ENCODE measurements at places on chromosomes 2 and 18.

DNA sequence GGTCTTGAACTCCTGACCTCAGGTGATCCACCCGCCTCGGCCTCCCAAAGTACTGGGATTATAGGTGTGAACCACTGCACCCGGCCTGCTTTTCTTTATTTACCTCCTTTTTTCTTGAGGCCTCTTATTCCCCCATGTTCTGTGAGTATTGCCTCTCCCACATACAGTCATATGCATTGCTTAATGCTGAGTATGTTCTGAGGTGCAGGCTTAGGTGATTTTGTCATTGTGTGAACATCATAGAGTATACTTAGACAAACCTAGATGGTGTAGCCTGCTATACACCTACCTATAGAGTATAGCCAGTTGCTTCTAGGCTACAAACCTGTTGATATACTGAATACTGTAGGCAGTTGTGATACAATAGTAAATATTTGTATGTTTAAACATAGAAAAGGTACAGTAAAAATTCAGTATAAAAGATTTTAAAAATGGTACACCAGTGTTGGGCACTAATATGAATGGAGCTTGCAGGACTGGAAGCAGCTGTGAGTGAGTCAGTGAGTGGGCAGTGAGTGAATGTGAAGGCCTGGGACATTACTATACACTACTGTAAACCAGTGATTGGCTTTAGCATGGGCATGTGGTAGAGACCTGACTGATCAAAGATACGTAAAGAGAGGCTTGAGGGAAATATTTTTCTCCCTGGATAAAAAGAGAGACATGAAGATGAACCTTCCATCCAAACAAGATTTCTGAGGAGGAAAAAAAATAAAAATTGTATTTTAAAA, 17.6 kb downstream of the SLC39A10 start:
- DNase-seq: no peak

- no peak for DNase-seq
These were observed 367.4 kb downstream of the NCKAP5 start for GRCh38 chr2:133200684-133201421.

GRCh38 chr2:1446301-1446700, 33.0 kb downstream of the TPO start:
- no peak for DNase-seq

GRCh38 chr2:107002735-107003134, 116.8 kb upstream of the ST6GAL2 start:
- DNase-seq: no peak

DNA sequence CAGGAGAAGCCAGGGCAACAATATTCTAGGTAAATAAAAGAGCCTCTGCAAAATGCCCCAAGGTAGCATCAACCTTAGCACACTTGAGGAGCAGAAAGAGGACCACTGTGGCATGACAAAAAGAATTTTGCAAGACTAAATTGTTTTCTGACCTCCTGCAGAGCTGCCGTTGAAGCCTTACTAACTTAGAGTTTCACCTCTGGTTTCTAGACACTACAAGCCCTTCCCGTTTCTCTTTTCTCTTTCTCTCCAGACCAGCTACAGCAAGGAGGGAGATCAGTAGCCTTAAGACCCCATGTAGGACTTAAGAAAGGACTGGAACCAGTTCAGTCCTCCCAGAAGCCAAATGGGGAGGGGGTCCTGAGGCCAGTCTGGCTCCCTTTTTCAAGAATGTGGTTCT, 73.3 kb upstream of the SP3 start:
- no peak for DNase-seq

- DNase-seq: no peak
These were observed 99.5 kb downstream of the RBMS1 start for GRCh38 chr2:160394153-160394552.

DNA sequence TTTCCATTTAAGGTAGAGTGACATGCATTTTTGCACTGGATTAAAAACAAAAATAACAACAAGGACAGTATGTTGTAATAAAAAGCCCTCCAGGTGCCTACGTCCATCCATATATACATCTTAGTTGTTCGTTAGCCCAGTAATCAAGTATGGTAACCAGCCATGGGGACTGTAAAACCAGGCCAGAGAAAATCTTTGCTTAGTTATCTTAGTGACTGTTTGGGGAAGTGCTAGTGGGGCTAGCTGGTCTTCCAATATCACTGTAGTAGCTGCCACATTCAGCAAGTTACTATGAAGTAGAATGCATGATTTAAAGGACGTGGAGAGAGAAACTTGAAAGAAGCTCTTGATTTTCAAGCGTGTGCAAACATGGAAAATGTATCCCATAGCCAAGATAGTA, 95.9 kb upstream of the STON1 start:
- DNase-seq: no peak

- no peak for DNase-seq
These were observed 96.9 kb downstream of the TANC1 start for GRCh38 chr2:159065313-159065712.

DNA sequence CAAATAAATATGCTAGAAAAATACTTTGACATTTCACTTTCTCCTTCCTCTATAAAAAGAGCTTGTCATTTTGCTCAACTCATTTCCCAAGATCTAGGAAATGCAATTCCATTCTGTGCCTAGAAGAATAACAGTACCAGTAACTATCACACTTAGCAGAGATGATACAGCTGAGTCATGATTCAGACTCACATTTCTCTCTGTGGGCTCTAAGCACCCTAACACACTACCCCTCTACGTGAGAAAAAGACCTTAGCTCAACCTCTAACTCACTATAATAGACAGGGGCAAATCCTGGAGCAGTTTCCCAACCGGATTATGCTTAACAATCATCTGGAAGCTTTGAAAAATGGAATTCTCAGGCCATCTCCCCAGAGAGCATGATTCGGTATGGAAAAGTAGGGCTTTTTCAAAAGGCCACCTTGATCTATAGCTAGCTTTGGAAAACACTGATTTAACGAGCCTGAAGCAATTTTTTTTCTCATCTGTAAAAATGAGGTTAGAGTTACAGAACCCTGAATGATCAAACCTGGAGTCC, 1312.3 kb upstream of the PIK3C3 start:
- DNase-seq: no peak

DNA sequence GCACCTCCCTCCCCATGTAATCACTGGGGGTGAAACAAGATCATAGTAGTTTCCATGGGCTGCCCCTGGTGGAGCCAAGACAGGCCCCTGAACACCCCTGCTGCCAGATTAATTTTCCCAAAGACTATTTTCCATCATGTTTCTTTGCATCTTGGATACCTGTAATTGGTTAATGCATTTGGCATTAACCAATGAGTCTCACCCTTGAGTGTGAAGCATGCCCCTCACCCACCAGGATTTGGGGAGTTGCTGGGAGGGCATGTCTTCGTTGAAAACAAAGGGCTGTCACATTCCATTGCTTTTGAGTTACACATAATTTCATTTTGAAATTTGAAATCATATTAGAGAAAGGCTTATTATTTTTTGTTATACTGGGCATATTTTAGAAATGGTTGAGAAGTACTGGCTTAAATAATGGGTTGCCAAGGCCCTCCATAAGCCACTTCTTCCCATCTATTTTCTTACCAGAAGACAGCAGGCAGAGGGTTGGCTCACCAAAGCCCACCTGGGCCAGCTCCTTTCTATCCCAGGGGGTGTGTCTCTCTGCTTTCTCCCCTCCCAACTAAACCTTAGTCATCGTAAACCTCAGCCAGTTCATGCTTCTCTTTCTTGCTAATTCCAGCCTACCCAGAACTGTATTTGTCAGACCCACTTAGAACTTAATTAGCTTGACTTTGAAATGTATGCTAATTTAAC, 51.8 kb downstream of the ATIC start:
- DNase-seq: no peak

DNA sequence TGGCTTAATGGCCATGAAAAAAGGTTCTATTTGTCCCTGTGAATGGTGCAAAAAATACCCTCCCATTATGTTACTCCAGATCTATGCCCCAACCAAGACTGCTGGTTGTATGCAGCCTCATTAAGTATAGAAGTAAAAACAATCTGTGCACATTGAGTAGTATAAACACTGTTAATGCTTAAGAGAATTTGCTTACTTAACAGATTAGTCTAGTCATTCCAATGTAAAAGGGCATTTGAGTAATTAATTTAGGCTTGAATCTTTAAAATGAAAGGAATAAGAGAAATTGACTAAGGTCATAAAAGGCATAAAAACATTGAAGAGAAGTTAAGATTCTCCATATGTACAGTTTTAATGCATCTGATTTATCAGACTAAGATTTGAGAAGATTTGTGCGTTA, 51.2 kb downstream of the FAM124B start:
- DNase-seq: no peak

DNA sequence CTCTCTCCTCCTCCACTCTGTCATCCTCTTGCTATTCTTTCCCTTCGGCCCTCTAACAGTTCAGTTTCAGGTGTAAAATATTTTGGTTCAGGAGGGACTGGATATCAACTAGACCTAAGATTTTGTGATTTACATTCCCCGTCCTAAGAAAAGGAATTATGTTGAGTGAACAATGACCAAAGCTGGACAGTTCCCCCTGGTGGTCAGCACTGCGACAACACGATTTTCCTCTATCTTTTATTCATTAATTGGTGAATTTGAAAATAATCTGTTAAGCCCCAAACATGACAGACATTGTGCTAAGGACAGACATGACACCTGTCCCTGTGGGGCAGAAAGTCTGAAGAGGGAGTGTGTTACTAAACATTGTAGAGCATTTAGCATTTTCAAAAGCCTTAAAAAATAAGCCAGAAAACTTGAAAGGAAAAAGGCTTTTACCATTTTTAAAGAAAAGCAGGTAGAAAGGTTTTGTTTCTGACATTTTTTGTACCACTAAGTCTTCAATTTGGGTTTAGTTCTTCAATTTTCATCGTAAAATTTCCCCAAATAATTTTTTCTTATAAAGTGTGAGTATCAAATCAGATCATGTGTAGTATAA, 28.4 kb upstream of the GTF2A1L start:
- no peak for DNase-seq

GRCh38 chr18:44689736-44690135, 9.0 kb downstream of the SETBP1 start:
- DNase-seq: no peak

- DNase-seq: no peak
These were observed 85.7 kb downstream of the COPS8 start for GRCh38 chr2:237171396-237171795.

DNA sequence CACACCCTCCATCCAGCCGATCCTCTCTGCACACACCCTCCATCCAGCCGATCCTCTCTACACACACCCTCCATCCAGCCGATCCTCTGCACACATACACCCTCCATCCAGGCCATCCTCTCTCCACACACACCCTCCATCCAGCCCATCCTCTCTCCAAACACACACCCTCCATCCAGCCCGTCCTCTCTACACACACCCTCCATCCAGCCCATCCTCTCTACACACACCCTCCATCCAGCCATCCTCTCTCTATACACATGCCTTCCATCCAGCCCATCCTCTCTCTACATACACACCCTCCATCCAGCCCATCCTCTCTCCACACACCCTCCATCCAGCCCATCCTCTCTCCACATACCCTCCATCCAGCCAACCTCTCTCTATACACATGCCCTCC, 83.1 kb downstream of the EIPR1 start:
- no peak for DNase-seq

- DNase-seq: no peak
These were observed 251.8 kb upstream of the DDX18 start for GRCh38 chr2:117562654-117563053.

- no peak for DNase-seq
These were observed 8.4 kb downstream of the POU3F3 start for GRCh38 chr2:104862058-104862941.

GRCh38 chr18:65523461-65523860, 227.4 kb upstream of the CDH7 start:
- DNase-seq: no peak

DNA sequence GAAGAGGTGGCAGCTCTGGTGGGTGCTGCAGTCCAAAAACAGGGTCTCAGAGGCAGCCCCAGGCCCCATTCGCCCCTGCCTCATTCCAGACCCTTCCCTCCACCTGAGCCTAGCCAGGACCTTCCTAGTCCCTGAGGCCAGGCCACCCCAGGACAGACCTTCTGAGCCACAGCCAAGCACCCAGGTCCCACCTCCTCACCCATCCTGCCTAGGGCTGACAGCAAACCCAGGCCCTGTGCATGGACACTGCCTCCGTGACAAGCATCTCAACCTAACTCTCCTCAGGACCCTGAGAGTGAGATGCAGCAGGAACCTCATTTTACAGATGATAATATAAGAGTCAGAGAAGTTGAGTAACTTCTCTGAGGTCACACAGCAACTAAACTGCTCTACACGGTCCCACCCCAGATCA, 15.5 kb downstream of the ADRA2B start:
- no peak for DNase-seq

- no peak for DNase-seq
These were observed 87.5 kb downstream of the KLF7 start for GRCh38 chr2:207078186-207078798.

- DNase-seq: no peak
These were observed 54.7 kb downstream of the DTNB start for GRCh38 chr2:25618676-25619075.

GRCh38 chr2:79100285-79100684, 12.5 kb upstream of the REG1B start:
- no peak for DNase-seq

GRCh38 chr18:22387787-22388186, 29.9 kb downstream of the CTAGE1 start:
- DNase-seq: no peak

GRCh38 chr2:149732730-149733290, 145.2 kb upstream of the MMADHC start:
- no peak for DNase-seq

- no peak for DNase-seq
These were observed 49.3 kb downstream of the SLC35F5 start for GRCh38 chr2:113707106-113707505.

DNA sequence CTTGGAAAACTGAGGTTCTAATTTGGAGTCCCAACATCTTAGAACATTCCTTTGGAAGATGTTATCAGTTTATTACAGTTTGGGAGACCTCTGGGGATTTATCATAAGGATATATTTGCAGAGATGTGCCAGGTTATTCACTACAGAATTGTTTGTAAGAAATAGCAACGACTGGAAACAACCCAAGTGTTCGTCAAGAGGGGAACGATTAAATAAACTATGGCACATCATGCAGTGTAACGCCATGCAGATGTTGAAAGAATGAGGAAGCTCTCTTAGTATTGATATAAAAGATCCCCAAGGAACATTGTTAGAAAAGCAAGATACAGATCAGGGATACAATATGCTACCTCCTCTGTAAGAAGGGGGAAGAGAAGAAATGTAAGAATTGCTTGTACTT, 210.6 kb downstream of the TMEM247 start:
- no peak for DNase-seq

Measured in mesothelial cell of epicardium (in vitro differentiated cells).